ENCODE measurements at places on chromosomes 6 and 20.
A peak's percentile ranks its signal among the peaks of the same experiment; 100 is the strongest.

- no peak for DNase-seq
These were observed 135.0 kb downstream of the CARMIL1 start for GRCh38 chr6:25414168-25414567.

- peak; percentile 58 for DNase-seq
These were observed 67.9 kb downstream of the ANKRD60 start for GRCh38 chr20:58160451-58161061.

- no peak for DNase-seq
These were observed 7.7 kb upstream of the MICB start for GRCh38 chr6:31490115-31490873.

DNA sequence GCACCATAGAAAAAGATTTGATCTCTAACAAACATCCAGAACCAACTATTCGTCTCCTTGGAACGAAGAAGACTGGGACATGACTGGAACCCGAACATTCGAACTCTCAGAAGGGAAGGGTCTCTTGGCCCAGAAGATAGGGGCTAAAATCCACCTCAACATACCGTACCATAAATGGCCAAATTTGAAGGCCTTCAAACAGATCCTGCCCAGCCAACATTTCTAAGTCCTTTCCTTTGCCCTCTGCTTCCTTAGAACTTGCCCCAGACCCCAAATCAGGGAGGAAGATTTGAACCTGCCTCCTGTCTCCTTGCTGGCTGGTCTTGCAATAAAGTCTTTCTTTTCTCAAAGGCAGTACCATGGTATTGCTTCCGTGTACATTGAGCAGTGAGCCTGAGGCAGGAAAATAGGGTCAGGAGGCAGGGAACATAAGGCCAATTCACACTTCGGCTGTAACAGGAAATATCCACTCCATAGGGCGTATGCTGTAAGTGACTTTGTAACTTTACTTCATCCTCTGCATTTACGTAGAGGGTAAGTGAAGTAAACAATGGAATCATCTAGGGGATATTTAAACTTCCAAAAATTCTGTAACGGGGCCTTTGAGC is 1.8 kb upstream of the PXDC1 start:
- no peak for DNase-seq

Measured in HTR-8/SVneo (cell line).